ENCODE measurements at places on chromosomes 4 and X.

DNA sequence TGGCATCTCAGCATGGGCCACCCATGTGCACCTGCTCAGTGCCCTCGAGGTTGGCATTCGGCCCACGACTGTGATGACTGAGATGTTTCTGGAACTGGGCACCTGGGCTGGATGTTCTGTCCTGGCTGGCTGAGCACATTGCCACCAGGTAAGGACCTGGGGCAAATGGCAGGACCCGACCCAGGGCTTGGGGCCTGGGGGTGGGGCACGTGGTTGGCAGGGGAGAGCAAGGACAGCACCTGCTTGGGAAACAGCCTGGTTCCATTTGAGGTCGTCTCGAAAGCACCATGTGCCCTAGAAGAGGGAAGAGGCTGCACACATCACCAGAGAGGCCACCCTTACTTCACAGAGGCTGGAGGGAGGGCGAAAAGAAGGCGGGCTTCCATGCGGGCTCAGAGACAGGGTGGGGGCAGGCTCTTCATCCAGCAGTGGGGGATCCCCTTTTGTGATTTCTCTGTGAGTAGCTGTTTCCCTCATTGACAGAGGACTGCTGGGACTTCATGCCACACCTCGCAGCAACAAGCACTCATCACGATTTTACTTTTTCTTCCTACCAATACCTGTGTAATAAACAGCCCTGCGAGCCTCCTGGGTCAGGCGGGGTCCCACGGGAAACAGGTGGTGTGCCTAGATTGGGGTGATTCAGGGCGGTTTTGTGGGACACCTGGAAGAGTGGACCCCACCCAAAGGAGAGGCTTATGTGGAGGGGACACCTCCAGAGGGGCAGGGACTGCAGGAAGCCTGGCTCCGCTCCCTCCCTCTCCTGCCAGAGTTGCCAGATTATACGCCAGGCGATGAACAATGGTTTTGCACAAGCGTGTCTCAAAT, 12.0 kb downstream of the TMEM187 start:
- no peak for DNase-seq

- DNase-seq = no peak
Observed at GRCh38 chrX:18899796-18900380, 84.0 kb downstream of the PHKA2 start.

GRCh38 chr4:38040619-38041018, 80.4 kb downstream of the PTTG2 start:
- DNase-seq = no peak

GRCh38 chrX:21986596-21986995, 45.5 kb upstream of the PHEX start:
- DNase-seq = no peak

GRCh38 chr4:38967260-38968095, 64.7 kb downstream of the TMEM156 start:
- no peak for DNase-seq

GRCh38 chr4:32824336-32824735, 2104.2 kb downstream of the PCDH7 start:
- no peak for DNase-seq

GRCh38 chrX:110941906-110942305, 146.3 kb upstream of the CHRDL1 start:
- DNase-seq = no peak

GRCh38 chr4:71941001-71941400, 90.8 kb upstream of the NPFFR2 start:
- no peak for DNase-seq
